ENCODE measurements at places on chromosomes 7 and 10.

- no peak for DNase-seq
Measured at GRCh38 chr7:105760551-105761447, 115.6 kb downstream of the ATXN7L1 start.

- DNase-seq, result no peak
Measured at GRCh38 chr7:35483568-35483967, 211.4 kb downstream of the HERPUD2 start.

DNA sequence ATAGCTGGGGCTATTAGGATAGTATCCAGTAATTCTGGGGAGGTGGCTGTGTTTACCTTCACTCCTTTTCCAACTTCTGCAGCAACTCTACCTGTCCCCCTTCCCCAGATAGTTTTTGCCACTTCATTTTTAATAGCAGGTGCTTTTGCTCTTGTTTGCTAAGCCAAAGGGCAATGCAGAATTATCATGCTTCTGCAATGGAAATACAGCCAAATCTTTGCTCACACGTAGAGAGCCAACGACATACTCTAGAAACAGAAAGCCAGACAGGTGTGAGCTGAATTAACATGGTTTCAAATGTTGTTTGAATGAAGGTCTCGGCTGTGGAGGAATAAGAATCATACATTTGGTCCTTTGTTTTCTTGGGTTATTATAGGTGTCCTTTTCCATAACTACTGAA, 14.4 kb downstream of the PLEKHS1 start:
- DNase-seq, result no peak

GRCh38 chr7:5567790-5568189, 144.2 kb upstream of the TNRC18 start:
- DNase-seq, result no peak

GRCh38 chr7:44145479-44145968, 4.4 kb upstream of the MYL7 start:
- DNase-seq, result peak; percentile 70

GRCh38 chr10:12675186-12675585, 325.8 kb downstream of the CAMK1D start:
- no peak for DNase-seq

DNA sequence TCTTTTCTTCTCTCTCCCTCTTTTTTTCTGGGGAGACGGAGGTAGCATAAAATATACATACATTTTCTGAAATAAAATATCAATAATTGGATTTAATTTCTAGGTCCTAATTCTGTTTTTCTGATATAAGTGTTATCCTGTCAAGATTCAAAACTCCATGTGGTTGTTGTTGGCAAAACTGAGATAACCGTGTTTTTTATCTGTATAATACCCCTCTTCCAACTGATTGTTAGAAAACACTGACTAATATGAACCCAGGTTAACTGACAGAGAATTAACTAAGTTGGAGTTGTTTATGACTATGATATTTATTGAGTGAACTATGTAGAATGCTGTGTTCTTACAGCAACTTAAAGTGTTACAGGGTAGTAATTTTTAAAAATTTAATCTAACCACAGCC, 236.5 kb upstream of the KAT6B start:
- no peak for DNase-seq

DNA sequence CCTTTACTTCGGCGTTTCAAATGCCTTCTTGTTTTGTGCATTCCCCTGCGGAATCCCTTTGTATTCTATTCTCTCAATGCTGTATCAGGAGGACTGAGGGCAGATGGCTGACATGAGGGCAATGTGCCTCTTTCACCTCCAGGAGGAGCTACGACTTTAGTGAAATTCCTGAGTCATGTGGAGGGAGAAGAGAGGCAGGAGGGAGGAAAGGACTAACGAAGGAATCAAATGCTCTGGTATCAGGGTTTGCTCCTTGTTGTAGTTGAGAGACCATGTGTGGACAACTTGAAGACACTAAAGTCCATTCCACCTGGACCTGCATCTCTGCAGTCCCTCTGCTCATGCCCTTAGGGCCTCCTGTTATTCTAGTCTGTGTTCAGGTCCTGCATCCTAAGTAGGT, 40.2 kb upstream of the PRSS58 start:
- no peak for DNase-seq

DNA sequence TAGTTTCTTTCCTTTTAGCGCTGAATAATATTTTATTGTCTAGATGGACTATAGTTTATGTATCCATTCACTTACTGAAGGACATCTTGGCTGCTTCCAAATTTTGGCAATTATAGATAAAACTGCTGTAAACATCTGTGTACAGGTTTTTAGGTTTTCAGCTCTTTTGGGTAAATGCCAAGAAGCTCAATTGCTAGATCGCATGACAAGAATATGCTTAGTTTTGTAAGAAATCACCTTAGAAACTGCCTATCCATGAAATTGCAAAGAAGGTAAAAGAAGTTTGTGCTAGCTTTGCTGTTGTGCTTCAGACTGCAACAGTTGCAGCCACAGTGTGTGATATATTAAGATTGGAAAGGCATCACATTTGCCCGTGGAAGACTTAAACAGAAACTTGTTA, 103.2 kb upstream of the TNS3 start:
- no peak for DNase-seq

- DNase-seq, result peak; percentile 15
Measured at GRCh38 chr7:18086165-18087025, 58.7 kb upstream of the PRPS1L1 start.

DNA sequence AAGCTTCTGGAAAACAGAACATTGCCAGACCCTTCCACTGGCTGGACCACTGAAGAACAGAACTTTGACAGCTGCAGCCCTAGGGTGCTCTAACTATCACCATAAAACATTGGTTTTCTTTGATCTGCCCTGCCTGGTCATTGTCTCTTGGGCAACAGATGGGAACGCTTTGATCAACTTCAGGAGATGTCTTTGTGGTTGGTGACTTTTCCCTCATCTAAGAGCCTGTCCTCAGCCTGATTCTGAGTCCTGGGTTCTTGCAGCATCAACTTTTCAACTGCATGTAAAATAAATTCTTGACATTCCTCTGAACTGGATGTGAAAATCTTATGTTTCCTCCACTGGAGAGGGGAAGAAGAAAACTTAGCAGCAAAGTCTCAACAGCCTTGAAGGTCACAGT, 53.1 kb upstream of the ZNRF2 start:
- DNase-seq, result no peak

GRCh38 chr10:44422153-44422552, 37.3 kb upstream of the CXCL12 start:
- DNase-seq, result no peak

- DNase-seq, result no peak
Measured at GRCh38 chr10:580778-581177, 108.7 kb downstream of the DIP2C start.

GRCh38 chr7:132191418-132191817, 384.9 kb downstream of the PLXNA4 start:
- DNase-seq, result no peak

- DNase-seq, result no peak
Measured at GRCh38 chr10:78351809-78352208, 318.1 kb downstream of the RPS24 start.

DNA sequence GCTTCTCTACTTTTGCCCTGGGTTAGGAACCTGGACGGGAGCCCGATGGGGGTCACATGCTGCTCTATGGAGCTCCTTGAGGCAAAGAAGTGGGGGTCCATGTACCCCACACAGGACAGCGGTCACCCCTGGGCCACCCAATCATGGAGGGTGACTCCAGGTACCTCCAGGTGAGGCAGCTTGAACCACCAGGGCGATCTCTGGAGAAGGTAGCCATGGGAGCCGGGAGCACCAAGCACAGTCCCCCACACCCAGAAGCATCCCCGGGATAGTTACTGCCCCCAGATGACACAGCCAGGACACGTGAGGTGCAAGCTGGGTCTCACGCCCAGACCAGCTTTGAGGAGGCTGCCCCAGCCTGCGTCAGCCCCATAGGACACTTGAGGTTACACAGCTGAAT, 58.4 kb downstream of the C10orf143 start:
- DNase-seq, result no peak

DNA sequence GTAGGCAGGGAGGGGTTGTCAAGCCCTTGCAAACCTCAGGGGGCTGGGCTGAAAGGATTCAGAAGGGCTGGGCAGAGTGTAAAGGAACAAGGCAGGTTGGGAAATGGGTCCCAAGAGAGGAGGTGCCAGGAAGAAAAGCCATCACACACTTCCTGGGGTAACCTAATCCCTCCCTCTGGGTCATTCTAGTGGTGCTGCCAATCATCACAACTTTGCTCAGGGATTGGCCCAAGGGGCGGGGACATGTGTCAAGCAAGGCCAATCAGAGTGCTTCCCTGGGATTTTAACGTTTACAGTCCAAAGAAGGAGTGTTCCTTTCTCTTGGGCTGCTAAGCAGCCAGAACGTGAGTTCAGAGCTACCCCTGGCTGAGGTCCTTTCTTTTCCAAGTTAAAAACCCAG, 57.1 kb upstream of the NPTX2 start:
- DNase-seq, result no peak

- no peak for DNase-seq
Measured at GRCh38 chr7:78055001-78055573, 256.5 kb downstream of the PHTF2 start.

- DNase-seq, result no peak
Measured at GRCh38 chr7:105245398-105246114, 143.2 kb downstream of the SRPK2 start.

DNA sequence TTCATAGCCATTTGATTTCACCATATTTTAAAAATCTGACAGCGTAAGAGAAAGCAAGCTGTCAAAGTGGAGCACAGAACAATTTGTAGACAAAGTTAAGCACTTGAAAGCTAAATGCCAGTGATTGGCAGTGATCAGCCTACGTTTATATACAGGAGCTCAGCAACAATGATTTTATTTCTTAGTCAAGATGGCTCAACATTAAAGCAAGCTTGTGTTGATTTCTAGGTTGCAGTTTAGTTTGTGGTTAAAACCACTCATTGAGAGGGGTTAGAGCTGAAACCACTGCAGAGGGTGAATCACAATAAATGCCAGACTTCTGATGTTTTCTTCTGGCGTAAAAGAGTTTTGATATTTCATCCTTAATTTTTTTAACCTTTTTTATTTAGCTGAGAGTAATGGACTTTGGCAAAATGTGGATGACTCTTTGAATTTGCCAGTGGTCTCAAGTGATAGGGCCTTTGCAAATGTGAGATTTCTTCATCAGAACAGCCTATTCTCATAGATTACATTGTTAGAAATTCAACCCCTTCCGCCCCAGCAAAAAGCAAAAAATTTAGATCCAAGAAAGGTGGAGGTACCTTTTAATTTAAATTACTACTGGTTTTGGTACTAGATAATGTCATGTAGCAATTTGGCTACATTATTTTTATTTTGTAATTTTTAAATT, 73.8 kb downstream of the SHOC2 start:
- peak; percentile 24 for DNase-seq

GRCh38 chr10:129655007-129655678, 188.1 kb downstream of the MGMT start:
- no peak for DNase-seq
